ENCODE measurements at places on chromosomes 4 and X.

DNA sequence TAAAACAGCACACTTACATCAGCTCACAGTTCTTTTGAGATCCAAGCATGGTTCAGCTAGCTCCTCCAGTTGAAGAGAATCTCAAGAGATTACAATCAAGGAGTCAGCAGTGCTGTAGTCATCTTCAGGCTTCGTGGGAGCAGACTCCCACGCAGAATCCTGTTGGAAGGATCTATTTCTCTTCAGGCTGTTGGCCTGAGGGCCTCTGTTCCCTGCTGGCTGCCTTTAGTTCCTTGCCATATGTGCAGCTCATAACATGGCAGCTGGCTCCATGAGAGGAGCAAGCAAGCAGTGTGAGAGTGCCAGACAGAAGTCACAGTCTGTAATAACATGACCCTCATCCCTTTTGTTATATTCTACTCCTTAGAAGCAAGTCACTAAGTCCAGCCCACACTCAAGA lies 168.6 kb downstream of the COX18 start:
- DNase-seq, result no peak

- no peak for DNase-seq
These were observed 21.8 kb upstream of the JAKMIP1 start for GRCh38 chr4:6221851-6222760.

GRCh38 chr4:1898681-1899080 lies 27.5 kb downstream of the NSD2 start:
- DNase-seq, result no peak

GRCh38 chr4:89298155-89298554 lies 9.4 kb downstream of the GPRIN3 start:
- no peak for DNase-seq

- no peak for DNase-seq
These were observed 23.9 kb upstream of the APLN start for GRCh38 chrX:129678614-129679195.

DNA sequence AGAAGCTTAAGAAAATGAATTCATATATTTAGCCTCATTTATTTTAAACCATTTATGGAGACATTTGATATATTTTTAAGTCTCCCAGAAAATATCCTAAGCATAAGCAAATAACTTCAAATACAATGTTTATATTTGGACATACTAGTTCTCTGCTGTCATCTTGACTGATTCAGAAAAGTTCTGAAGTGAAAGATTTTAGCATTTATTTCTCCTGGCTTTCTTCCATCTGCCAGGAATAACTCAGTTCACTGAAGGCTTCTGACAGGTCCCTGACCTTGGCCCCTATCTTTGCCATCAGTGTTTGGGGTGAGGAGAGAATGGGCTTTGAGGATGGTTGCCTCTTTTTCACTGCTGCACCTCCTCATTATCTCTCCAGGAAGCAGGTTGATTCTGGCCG lies 115.7 kb downstream of the SLIT2 start:
- no peak for DNase-seq

DNA sequence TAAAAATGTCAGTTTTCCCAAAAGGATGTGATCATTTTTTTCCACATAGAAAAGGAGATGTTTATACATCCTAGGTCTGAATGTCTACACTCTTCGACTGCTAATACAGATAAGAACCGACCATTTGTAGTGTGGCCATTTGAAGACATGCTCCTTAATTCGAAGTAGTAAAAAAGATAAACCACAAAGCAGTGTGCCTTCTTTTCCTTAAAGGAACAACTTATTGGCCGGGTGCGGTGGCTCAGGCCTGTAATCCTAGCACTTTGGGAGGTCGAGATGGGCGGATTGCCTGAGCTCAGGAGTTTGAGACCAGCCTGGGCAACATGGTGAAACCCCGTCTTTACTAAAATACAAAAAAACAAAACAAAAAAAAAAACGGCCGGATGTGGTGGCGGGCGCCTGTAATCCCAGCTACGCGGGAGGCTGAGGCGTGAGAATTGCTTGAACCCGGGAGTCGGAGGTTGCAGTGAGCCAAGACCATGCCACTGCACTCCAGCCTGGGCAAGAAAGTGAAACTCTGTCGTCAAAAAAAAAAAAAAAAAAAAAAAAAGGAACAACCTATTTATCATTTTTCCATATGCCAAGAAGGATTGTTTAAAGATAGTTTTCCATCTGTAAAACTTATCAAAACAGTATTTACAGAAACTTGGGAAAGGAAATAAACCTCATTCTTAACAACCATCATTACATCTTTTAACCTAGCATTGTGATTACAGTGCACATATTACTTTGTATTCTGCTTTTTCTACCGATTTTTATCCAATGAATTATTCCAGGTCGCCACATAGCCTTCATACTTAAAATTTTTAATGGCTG lies 2.6 kb downstream of the INTS6L start:
- DNase-seq, result no peak

- no peak for DNase-seq
These were observed 22.3 kb downstream of the QRFPR start for GRCh38 chr4:121358473-121358872.

DNA sequence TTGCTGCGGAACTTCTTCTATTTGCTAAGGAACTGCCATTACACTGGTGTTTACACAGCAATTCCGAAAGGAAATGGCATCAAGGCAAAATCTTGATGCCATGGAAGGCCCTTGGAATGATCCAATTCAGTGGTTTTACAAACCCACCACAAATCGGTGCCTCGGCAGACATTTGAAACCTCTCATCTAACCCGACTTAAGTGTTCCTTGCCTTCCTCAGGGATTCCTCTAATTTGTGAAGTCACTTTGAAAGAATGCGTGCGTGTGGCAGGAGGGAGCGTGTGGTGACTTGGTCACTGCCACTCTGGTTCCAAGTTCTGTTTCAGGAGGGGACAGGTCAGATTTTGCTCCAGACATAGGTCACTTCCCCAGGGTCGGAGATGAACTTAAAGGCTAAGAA lies 4.8 kb downstream of the NOP14 start:
- DNase-seq, result no peak

All from stimulated activated CD8-positive, alpha-beta memory T cell treated with anti-CD3 and anti-CD28 coated beads, Interleukin-4, amount 100 ng/mL, for 1 hour (primary cell).